ENCODE measurements at places on chromosomes 3 and 15.

DNA sequence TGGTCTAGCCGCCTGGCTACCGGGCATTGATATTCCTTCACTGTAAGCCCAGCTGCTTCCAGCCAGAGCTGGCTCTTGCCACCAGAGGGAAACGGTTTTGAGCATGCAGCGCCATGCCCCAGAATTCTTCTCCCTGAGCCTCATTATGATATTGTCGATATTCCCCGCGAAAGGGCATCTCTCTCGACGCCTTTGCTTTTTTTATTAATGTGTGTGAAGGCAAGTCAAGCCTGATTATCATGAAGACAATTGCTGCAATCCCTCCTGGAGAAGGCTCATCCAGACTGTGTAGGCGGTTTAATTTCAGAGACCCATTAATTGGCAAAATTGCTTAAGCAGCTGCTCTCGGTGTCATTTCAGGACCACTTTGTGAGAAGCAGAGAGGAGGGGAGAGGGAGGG is 321.2 kb upstream of the TLE3 start:
- no peak for DNase-seq

GRCh38 chr15:83510001-83510400 is 62.9 kb downstream of the SH3GL3 start:
- no peak for DNase-seq

- DNase-seq, result no peak
These were observed 835 bp downstream of the STOML1 start for GRCh38 chr15:73991260-73991659.

DNA sequence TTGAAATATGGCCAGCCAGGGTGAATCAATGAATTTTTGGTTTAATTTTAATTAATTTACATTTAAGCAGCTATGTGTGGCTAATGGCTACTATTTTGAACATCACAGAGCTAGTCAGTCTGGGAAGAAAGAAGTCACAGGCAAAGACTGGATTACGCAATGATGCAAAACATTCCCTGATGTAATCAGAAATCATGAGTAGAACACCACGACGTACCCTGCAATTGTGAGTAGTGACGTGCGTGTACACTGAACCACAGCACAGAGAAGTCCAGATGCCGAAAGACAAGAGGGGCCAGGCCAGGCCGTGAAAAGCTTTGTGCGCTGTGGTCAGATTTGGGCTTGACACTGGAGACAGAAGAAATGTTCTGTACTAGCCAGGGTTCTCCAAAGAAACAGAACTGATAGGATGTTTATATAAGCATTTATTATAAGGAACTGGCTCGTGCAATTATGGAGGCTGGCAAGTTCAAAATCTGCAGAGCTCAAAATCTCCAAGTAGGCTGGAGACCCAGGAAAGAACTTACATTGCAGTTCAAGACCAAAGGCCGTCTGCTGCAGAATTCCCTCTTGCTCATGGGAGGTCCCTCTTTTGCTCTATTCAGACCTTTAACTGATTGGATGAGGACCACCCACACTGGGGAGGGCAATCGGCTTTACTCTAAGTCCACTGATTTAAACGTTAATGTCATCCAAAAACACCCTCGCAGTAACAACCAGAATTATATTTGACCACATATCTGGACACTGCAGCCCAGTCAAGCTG is 44.6 kb downstream of the SH3BP5 start:
- no peak for DNase-seq

DNA sequence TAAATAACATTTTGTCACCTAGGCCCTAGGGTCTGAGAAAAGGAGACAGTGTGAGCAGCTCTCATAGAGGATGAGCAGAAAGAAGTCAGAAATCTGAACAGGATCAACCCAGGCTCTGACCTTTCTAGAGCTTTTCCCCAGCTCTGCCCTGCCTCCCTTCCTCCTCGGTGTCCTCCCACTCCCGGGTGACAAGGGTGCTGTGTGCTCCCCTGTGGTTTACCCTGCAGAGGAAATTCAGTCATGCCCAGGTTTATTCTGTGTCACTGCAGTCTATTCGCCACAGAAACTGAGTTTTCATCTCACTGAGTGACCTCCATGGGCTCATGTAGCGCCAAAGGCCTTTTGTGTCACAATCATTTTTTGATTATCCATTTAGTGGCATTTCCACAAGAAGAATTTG is 76.6 kb downstream of the IL12A start:
- no peak for DNase-seq

GRCh38 chr15:98657721-98658120 is 9.4 kb downstream of the IGF1R start:
- no peak for DNase-seq

DNA sequence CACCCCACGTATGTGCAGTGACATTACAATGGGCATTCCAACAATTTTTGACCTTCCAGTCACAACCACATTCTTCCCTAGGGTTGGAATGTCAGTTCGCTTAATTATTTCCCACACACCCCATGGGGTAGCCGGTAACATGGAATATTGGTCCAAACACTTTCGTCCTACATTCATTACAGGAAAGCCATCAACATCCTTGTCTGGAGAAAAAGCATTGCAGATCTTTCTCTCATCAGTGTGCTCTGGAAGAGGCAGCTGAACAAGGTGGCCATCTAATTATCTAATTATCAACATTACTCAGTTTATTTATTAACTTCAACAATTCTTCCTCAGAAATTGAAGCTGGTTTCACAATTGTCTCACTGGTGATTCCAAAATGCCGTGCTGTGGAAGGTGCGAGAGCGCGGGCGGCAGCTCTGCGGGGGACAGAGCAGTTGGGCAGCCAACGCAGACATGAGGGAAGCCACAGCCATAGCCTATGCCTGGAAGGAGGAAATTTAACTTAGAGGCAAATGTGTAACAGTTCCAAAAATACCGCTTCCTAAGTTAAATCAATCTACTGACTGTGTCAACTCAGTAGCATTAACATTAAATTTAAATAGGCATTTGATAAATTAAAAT is 1158.9 kb upstream of the EPHA6 start:
- no peak for DNase-seq

GRCh38 chr3:194301730-194302129 is 49.4 kb downstream of the CPN2 start:
- DNase-seq, result no peak

- no peak for DNase-seq
These were observed 97.7 kb upstream of the WNT5A start for GRCh38 chr3:55584716-55585368.

- no peak for DNase-seq
These were observed 471.3 kb upstream of the TPRG1 start for GRCh38 chr3:188700501-188700900.

DNA sequence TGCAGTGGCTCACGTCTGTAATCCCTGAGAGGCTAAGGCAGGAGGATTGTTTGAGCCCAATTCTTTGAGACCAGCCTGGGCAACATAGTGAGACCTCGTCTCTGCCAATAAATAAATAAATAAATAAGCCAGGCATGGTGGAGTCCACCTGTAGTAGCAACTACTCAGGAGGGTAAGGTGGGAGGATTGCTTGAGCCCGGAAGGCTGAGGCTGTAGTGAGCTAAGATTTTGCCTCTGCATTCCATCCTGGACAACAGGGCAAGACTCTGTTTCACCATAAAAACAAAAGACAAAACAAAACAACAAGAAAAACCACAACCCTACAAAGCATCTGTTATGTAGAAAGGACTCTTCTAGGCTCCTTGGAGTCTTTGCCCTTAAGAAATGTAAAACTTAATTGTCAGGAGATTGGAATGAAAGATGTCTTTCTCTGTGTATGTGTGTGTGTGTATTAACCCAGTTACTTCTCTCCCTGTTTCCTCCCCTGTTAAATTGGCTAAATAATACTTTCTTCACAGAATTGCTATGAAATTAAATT is 9.5 kb downstream of the NECTIN3 start:
- DNase-seq, result no peak

- no peak for DNase-seq
These were observed 5.3 kb downstream of the ACVR2B start for GRCh38 chr3:38458796-38459498.

GRCh38 chr15:28974142-28974541 is 88.4 kb downstream of the APBA2 start:
- no peak for DNase-seq

GRCh38 chr3:184821034-184821433 is 9.1 kb downstream of the VPS8 start:
- no peak for DNase-seq

DNA sequence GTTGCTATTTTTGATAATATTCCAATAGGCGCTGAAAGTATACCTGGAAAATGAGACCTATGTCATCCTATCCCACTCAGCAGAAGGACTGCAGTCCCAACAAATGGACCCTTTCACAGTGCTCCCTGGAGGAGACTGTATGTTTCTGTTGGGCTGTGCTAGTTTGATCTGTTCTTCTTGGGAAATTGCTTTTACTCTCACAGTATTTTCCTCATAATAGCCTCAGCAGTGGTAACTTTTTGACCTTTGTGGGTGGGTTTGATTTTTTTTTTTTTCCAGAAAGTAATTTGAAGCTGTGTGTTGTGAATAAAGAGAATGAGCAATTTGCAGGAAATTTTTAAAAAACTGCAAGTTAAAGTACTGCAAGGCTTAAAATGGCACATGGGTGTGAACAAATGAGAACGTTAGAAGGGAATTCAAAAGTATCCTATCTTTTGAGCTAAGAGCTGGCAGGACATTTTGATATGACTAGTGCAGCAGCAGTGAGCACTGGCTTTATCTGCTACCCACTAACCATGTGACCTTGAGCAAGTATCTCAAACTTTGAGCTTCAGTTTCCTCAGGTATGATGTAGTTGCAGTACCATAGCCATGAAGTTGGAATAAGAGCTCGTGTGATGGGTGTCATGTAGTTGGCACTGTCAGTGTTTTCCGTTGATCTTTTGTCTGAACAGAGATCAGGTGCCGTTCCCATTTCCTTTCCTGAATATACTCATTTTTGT is 118.4 kb downstream of the ATG7 start:
- no peak for DNase-seq

DNA sequence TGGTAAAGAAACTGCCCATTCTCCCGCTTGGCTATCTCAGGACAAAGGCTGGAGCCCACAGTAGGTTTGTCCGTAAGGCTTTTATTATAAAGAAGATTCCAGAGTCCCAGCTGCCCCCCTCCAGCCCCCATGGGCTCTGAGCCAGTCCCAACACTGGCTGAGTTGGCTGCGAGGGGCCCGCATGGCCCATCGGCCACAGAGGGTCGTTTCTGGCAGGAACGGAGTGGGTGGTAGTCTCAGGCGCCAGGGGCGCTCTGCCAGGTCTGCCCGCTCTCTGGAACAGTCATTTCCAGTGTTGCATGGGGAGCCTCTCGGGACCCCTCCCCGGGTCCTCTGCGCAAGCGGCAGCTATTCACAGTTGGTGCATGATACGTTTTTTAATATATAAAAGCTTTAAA is 12.2 kb downstream of the H1-8 start:
- no peak for DNase-seq

GRCh38 chr15:77058468-77058867 is 12.4 kb downstream of the TSPAN3 start:
- no peak for DNase-seq

- no peak for DNase-seq
These were observed 6.6 kb downstream of the PLSCR5 start for GRCh38 chr3:146598535-146598934.

DNA sequence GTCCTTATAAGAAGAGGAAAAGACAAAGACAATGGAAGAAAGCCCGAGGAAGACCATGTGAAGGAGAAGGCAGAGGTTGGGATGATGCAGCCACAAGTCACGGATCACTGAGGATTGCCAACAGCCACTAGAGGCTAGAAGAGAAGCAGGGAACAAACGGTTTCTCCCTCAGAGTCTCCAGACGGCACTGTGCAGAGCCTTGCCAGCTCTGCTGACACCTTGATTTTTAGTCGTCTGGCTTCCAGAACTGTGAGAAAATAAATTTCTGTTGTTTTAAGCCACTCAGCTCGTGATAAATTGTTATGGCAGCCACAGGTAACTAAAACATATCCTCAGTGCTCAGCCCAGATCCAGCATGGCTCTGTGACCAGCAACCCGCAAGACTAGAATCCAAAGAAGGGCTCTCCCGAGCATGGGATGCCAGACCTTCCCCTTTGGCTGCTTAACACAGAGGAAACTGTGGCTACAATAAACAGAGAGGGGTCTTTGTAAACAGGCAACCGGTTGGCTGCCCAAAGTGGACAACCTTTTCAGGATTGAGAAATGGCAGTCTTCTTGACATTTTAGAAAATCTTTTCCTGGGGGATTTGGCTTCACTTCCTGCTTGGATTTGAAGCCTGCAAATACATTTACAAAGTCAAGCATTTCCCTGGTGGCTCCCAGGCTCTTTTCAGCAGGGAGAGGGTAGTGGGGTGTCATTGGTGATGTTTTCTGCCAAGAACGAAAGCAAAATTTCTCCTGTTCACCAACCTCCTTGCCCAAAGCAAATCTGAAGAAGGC is 88.7 kb upstream of the ADPGK start:
- DNase-seq, result no peak

- DNase-seq, result no peak
These were observed 42.0 kb downstream of the ATP2C1 start for GRCh38 chr3:130935761-130936492.

DNA sequence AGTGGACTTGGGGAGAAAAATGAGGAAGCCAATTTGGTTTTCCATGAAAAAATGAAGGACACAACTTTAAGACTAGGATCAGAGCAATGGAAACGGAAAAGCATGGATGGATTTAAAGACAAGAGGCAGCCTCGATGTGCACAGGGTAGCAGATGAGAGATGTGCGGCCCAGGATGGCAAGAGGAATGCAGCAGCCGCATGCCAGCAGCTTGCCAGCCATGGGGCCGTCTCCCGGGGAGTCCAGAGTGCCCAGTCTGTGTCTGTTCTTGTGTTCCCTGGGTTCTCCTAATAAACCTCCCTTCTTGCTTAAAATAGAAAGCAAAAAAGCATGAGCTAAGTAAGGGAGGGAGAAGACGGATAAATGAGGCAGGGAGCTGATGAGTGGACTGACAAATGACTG is 68.0 kb upstream of the IQSEC1 start:
- DNase-seq, result no peak

DNA sequence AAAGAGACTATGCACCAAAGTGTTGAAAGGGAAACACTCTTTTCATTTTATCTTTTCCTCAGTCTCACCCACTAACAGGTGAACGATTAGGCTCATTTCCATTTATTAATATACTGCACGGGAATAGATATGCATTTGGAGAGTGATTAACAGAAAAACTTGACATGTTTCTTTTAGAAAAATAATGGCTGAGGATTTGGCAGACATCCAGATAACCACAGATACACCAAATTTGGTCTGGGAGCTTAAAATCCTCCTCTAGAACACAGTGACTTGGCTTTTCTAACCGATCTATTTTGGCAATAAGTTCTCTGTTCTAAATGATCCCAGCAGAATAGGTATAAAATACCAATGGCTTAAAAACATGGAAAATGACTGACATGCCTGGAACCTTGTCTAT is 459.3 kb upstream of the SGO1 start:
- no peak for DNase-seq

DNA sequence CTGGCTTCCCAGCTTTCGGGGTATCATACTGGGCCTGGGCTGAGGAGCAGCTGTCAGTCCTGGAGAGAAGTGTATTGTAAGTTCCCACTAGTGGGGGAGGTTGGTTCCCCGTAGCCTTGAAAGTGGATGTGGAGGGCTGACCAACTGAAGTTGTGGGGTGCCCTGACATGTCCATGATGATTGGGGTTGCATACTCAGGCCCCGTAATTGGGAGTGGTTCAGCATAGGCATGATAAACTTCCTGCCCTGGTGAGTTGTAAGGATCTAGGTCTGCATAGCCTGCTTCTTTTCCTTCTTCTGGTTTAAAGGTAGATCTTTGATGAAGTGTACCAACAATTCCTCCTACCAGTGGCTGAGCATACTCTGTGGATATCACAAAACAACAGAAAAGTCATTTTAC is 36.3 kb downstream of the ST3GAL6 start:
- DNase-seq, result no peak

Measured in iPS DF 6.9 (cell line).